ENCODE measurements at places on chromosomes 7 and 10.

DNA sequence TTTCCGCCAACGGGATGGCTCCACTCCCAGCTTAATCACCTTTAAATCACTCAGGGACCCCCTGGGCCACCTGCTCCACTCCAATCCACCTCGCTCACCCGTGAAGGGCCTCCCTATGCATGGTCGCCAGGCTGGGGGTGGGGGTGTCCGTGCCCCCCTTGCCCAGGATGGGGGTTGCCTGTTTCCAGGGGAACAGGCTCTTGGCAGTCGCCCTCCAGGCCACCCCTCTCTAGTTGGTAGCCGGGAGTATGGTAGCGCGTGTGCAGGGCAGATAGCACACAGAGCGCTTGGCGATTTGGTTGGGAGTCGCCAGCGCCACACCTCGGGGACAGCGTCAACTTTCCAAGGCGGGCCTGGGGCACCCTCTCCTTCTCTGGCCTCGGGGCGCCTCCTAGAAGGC lies 134.9 kb upstream of the ZNF92 start:
- no peak for DNase-seq

DNA sequence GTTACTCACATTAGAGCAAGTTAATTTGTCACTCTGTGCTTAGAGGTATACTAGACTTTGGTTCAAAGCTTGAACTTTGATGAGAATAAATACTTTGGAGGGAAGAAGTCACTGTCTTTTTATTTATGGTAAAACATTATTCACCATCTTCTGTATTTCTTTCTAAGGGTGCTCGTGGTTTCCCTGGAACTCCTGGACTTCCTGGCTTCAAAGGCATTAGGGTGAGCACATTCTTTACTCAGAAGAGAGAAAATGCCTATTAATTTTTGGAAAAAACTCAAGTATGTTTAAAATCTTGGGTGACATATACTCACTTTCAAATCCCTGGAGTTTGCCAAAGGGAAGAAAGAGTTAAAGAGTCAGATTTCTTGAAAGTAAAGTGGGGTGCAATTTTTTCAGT lies 10.8 kb downstream of the COL1A2 start:
- no peak for DNase-seq

DNA sequence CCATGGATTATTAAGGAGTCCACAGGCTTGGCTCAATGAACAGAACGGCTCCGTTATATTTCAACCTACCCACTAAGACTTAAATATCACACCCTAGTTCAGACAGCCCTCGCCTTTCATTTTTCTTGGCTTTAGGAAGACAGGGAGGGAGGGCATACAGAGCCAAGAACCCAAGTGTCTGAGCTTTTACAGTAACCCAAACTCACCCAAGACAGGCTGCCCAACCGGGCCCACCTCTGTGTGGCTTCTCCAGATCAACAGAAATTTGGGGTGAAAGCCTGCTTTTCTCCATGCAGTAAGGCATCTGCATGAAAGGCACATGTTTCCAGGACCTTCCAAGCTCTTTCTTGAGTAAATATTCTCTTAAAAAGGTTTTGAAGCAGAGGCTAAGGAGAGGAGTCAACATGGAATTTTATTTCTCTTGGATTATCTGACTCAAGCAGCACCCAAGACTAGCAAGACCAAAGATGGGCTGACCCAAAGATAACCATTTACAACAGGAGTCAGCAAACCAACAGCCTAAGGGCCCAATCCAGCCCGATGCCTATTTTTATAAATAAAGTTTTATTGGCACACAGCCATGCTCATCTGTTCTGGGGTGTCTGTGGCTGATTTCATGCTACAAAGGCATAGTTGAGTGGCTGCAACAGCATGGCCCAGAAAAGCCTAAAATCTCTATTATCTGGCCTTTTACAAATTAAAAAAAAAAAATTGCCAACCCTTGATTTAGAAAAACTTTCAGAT lies 90.1 kb downstream of the KCNMA1 start:
- DNase-seq, result no peak

DNA sequence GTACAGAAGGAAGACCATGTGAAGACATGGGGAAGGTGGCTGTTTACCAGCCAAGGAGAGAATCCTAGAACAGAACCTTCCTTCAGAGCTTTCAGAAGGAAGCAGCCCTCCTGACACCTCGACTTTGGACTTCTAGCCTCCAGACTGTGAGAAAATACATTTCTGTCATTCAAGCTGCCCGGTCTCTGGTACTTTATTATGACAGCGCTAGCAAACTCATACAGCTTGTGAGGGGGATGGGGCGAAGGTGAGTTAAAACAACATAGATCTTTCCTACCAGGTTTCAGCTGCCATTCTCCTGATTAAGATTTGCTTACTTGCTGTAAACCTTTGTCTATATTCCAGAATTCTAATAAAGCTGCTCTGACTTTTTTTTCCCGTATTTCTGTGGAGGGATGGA lies 14.9 kb upstream of the ZNF248 start:
- no peak for DNase-seq

- DNase-seq, result no peak
Measured at GRCh38 chr7:25520516-25520915, 292.2 kb upstream of the NPVF start.

GRCh38 chr7:91397096-91397495 lies 132.9 kb downstream of the FZD1 start:
- no peak for DNase-seq

DNA sequence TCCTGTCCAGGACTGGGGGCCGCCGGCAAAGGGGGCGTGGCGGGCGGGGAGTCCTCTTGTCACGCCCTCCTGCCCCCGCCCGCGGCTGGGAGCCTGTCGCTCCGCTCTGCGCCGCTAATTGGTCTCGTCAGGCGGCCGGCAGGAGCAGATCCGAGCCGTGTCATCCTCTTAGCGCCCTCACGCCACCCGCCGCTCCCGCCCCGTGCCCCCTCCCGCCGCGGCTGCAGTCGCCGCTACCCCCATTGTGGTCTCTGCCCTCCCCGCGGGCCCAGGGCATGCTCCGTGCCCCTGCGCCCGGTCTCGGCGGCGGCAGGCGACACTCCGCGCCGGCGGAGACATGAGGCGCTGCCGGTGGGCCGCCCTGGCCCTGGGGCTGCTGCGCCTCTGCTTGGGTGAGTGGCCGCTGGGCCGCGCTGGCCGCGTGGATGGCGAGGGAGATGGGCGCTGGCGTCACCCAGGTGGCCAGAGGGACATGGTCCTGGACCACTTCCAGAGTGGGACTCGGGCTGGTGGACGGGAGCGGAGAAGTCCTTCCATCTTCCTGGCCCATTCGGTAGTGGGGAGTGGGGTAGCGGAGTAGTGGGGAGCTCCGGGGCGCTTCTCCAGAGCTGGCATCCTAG lies at the start of gene CDHR1:
Gene CDHR1, plus strand, starts transcription at position 114 of the 620 bp plus-strand sequence. Its CDS starts 224 bp downstream, at position 338.
- no peak for DNase-seq

GRCh38 chr7:73811760-73812168 lies 19.0 kb upstream of the CLDN4 start:
- peak; percentile 21 for DNase-seq

GRCh38 chr10:47253651-47254375 lies 46.2 kb upstream of the GDF10 start:
- DNase-seq, result no peak

GRCh38 chr10:101867931-101868330 lies 24.3 kb upstream of the KCNIP2 start:
- no peak for DNase-seq

DNA sequence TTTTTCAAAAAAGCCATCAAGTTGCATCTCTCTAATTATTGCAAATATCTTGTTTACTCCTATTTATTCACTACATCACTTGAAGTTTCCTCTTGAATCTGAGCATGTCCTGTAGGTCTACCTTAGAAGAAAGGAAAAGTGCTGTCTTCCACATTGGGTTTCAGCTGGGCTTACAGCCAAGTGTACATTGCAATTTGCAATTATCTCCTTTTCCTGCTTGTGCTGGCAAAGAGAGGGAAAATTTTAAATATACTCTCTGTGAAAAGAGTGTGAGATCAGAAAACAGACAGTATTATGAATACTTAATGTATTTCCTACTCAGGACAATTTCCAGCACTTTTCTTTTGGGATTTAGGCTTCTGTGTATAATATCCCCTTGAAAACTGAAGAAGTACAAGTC lies 839.7 kb downstream of the CNTNAP2 start:
- no peak for DNase-seq

DNA sequence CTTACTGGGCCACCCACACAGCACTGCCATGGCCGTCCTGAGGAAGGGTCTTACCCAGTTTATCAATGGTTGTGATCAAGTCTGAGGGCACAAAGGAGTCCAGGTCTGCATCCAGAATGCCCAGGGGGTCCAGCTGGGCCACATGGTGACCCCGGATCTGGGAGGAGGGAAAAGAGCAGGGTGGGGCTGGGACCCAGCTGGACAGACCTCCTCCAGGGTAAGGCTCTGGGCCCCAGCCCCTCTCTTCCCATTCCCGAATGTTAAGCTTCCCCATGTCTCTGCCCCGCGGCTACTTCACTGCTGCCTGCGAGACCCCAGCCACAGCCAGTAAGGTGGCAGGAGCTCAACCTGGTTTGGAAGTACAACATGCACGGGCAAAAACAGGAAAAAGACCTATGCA lies 9.5 kb downstream of the OGDHL start:
- no peak for DNase-seq

GRCh38 chr7:103075337-103075918 lies 488 bp downstream of the ARMC10 start:
- DNase-seq, result peak; percentile 35

GRCh38 chr7:33547880-33548279 lies 357.5 kb upstream of the BMPER start:
- DNase-seq, result no peak

- DNase-seq, result no peak
Measured at GRCh38 chr10:79238158-79238520, 109.1 kb upstream of the PPIF start.

GRCh38 chr10:100864036-100864885 lies 48.5 kb upstream of the SLF2 start:
- DNase-seq, result no peak

DNA sequence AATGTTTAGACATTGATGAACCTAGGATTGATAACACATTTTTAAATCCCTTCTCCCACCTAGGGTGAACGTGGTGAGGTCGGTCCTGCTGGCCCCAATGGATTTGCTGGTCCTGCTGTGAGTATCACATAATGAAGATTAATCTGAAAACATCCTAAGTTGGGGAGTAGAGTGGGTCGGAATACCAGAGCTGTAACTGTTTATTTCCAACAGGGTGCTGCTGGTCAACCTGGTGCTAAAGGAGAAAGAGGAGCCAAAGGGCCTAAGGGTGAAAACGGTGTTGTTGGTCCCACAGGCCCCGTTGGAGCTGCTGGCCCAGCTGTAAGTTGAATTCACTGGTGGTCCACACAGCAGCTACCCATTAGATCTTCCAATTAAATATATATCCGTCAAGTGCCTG lies 25.6 kb downstream of the COL1A2 start:
- DNase-seq, result no peak

DNA sequence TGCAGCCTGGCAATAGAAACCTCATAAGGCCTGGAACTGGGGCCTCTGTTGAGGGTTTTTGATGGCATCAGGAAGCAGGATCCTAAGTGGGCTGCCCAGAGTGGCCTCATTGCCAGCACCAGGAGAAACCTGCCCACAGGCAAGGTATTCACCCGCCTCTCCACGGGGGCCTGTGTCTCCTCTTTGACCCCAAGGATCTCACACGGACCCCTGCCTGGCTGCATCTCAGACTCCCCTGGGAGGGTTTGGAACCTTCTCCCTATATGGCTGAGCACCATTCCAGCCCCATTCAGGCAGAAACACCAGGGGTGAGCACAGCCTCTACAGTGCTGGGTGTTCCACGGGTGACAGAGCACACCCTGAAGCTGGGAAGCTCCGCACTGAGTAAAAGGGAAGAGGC lies 14.6 kb upstream of the C10orf71 start:
- no peak for DNase-seq

DNA sequence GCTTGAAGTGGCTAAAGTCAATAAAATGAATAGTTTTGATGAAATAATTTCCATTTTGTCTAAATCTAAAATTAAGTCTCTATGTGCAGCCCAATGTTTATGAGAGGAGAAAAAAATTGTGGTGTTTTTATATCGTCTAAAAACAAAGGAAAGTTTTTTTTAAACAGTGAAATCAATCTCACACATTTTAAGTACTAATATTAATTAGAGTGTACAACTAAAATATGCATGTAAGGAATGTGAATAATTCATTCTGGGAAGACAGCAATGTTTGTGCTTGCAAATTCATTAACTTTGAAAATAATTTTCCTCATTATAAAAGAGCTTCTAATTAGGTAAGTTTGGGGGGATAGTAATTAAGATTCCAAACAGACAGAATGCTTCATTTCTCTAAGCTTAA lies at the start of gene NPVF:
Gene NPVF, minus strand, starts transcription at position 101 of the 400 bp plus-strand sequence. Its CDS starts 47 bp downstream, at position 54.
- DNase-seq, result no peak

- DNase-seq, result no peak
Measured at GRCh38 chr10:83680470-83680891, 458.8 kb upstream of the GHITM start.

DNA sequence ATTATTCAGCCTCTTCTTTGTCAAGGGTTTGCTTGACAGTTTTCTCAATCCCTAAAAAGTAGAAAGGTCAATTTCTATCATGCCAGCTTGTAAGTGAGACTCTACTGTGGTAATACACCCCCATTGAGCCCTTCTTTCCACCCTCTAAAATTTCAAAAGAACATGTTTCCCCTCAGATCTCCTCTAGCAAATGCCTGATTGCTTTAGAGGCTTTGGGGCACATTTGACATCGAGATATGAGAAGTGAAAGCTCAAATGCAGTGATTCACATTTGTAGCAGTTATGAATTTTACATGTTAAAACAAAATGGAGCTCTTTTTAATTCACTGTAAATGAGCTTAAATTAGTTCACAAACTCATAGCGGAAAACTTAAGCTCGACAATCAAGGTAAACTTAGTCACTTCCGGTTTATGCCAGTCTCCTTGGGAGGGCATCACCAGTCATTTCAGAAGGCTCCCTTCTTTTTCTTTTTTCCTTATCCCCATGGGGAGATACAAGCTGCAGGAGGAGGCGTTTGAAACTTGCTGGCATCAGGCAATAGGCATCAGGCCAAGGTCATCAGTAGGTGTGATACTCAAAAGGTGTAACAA lies 55.3 kb upstream of the ADO start:
- DNase-seq, result no peak

DNA sequence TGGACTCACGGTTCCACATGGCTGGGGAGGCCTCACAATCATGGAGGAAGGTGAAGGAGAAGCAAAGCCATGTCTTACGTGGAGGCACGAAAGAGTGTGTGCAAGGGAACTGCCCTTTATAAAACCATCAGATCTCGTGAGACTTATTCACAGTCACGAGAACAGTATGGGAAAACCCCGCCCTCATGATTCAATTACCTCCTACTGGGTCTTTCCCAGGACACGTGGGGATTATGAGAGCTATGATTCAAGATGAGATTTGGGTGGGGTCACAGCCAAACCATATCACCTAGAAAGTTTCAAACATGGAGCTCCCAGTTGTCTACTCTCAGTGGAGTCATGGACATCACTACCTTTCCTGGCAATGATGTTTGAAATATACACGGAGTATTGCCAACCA lies 49.6 kb downstream of the CYCS start:
- DNase-seq, result no peak

- no peak for DNase-seq
Measured at GRCh38 chr10:24706479-24707118, 17.1 kb downstream of the ARHGAP21 start.

DNA sequence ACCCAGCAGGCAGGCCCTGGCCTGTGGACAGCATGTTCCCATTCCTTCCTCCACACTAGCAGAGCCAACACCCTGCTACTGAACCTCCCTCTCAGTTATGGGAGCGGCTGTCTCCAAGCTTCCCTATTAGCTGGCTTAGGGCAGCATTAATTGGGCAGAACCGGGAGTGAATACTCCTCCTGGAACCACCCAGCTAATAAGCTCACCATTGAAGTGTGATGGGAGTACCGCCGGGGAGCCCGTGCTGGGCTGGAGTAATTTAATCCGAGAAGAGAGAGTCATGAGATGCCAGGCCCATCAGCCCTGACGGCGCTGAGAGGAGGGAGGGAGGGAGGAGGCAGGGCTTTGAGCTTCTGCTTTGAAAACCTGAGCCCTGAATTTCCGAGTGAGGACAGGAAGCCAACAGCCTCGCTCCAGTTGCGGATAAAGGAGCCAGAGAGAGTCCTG lies 31.8 kb upstream of the ELFN1 start:
- DNase-seq, result no peak

Measured in bone marrow (tissue), 2 donors.